ENCODE measurements at places on chromosomes 12 and 14.

DNA sequence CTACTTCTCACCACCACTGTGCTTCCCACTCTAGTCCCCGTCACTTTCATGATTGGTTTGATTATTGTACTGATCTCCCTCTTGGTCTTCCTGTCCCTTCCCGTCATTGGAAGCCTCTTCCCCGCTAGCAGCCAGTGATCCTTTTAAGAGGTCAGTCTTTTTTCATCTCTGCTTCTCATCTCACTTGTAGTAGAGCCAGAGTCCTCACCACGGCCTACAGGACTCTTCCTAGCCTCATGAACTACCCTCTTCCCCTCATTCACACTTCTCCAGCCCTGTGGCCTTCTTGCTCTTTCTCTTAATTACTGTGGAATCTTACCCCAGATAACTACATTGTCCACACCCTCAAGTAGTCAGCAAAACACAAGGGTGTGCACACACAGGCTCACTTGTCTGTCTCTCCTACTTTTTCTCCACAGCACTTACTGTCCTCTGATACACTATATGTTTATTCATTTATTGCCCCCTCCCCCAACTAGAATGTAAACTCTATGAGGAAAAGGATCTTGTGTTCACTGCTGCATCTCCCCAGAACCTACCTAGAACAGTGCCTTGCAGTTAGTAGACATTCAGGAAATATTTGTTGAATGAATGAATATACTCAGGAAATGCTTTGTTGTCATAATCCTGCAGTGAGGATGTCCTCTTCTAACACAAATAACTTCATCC is 66.3 kb downstream of the CKB start:
- no peak for DNase-seq

DNA sequence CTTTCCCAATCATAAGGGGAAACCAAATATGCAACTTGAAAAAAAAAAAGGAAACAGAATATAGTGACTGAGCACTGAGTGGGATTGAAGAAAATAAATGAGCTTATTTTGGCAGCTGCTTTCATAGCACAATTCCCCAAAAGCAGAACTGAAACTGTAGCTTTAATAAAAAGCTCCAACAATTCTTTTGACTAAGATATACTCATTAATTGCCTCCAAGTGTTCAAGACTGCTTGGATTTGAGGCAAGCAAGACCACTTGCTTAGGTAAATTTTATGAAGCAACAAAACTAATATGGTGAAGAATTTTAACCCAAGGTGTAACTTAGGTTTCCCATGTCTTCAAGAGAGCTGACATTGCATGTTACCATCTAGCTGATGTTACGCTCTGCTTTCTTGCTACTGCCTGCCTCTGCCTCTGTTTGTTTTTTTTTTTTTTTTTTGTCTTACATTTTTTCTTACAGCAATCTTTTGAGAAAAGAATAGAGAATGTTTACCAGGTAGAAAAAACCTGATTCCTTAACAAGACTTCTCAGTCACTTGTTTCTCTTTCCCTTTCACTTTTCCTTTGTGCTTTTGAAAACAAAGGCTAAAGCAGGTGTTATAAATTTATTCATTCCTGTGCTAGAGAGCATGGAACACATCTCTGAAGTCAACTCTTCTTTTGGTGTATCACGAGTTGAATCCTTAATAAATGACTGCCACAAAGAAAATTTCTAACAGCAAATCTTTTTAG is 134.4 kb downstream of the BCAT1 start:
- DNase-seq, result no peak

DNA sequence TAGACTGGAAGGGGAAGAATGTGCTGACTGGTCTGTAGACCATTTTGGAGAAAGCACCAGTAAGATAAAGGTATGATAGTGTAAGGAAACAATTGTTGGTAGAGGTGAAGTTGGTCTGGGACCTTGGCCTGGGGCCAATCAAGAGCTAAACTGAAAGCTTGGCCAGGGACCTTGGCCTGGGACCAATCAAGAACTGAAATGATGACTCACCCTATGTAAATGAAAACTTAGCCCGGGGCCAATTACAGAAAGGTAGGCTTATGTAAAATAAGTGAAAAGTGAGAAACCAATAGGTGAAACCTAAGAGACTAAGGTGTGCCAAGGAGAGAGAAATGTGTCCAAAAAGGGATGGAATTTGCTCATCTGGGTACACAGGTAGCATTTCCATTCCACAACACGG is 776.0 kb downstream of the C12orf50 start:
- DNase-seq, result no peak

- DNase-seq, result no peak
Measured at GRCh38 chr12:119671070-119671469, 3.1 kb downstream of the PRKAB1 start.

DNA sequence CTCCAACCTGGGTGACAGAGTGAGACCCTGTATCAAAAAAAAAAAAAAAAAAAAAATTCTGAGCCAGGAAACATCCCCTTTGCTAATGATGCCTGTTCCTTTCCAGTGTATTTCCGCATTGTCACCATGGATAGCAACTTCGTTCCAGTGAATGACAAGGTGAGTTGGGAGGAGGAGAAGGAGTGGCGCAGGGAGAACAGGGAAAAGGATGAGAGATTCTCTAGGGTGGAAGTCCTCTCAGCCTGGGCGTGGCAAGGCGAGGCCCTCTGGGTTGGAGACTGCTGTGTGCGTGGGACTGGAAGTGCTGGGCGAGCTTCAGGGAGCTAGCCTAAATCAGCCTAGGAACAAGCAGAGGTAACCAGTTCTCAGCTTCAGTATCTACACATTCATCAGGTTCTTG is 7.2 kb downstream of the A2ML1 start:
- no peak for DNase-seq

DNA sequence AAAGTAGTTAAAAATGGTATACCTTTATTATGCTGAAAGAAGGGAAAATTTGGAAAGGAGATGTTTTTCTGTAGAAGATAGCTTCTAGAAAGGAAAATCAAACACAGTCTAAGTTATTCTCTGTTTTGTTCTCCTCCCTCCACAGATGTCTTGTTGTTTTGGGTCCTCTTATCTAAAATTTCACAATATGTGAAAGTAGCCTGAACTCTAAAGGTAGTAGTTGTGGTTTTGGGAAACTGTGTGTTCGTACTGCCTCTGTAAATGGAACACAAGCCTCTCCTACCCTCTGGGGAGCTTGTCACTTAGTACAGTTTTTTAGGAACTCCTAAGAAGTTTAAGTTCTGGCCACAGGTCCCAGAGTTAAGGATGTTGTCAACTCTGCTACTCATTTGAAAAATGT is 112.6 kb downstream of the CRADD start:
- no peak for DNase-seq
